Mesothelial cell of epicardium (in vitro differentiated cells): ENCODE measurements at places on chromosomes 4 and X. TPM values are rescaled to one million over a fixed set of nuclear protein-coding genes. Genes with fewer than 3 reads are reported as not detected.

DNA sequence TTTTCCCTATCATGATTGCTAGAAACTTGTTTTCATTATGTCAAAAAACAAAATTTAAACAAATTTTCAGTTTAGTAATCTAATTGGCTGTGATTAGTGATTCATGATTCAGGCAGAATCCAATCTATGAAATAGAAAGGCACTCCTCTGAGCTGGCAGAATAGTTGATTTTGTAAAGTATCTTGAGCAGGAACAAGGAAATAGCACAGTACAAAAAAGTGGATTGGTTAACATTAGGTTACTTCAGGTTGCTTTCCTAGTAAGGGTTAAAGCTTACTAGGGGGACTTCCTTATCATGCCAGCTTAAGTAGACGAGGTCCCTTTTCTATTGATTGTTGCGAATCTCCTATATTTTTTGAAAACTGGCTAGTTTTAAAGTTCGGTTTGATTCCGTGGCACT is 43.4 kb upstream of the PRDM5 start:
- no peaks in the 10 kb centered on the region for H3K27me3 ChIP-seq
- H3K4me3 ChIP-seq = no peak overlapping the region
- DNase-seq = no peak
- no peaks in the 10 kb centered on the region for H3K4me1 ChIP-seq

The GJB1 gene
- total RNA-seq = 0.11 TPM in 1 of 3 replicates, not detected in the others

DNA sequence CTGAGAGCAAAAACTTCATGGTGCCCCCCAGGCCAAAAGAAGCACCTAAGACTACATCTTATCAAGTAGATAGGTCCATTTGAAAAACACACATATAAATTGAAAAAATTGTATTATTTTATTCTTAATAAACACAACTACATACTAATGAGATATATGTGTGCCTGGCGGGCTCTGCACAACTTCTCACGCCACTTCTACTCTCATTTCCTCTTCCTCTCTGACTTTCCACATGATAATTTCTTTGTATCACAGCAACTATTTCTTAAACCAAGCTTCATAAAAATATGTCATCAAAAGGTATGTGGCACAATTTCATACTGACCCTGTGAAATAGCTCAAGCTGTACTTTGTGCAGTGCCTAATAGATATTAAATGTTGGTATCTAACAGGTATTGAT is 10.7 kb upstream of the NPY2R start:
- H3K36me3 ChIP-seq = no peaks in the 10 kb centered on the region
- no peak overlapping the region for H3K27ac ChIP-seq

DNA sequence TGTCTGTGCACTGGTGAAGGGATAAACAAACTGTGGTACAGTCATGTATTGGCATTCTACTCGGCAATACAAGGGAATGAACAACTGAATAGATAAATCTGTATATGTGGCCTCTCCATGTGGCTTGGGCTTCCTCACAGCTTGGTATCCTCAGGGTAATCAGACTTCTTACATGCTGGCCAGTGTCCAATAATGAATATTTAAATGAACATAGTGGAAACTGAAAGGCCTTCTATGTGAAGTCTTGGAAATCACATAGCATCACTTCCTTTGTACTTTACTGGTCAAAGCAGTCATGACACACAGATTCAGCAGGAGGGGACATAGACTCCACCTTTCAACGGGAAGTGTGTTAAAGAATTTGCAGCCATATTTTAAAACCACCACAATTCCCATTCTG is 33.4 kb upstream of the GPR101 start:
- H3K27me3 ChIP-seq = peaks cover 21% of the 10 kb centered on the region
- no peaks in the 10 kb centered on the region for H3K4me1 ChIP-seq
- DNase-seq = no peak

DNA sequence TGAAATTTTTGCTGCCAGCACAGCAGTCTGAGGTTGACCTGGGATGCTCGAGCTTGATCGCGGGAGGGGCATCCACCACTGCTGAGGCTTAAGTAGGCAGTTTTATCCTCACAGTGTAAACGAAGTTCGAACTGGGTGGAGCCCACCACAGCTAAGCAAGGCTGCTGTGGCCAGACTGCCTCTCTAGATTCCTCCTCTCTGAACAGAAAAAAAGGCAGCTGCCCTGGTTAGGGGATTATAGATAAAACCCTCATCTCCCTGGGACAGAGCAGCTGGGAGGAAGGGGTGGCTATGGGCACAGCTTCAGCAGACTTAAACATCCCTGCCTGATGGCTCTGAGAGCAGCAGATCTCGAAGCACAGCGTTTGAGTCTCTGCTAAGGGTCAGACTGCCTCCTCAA is 314.6 kb downstream of the STPG2 start:
- H3K4me1 ChIP-seq = peaks cover 5% of the 10 kb centered on the region
- no peak overlapping the region for H3K27ac ChIP-seq
- DNase-seq = no peak
- no peaks in the 10 kb centered on the region for H3K27me3 ChIP-seq

DNA sequence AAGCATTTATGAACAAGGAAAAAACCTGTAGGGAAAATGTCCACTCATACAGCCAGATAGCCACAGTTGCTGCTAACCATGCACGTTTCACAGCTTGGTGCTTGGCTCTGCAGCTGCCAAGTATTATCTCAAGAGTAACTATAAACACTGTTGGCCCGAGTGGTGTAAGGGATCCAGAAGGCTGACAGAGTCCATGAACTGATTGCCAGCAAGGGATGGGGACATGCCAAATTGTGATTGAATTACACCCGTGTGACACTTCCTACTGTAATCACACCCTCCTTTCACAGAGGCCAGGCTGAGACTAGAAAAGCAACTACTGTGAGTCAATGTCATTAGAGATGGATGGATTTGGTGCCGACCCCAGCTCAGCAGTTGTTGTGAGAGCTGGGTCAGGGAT is 223.9 kb upstream of the ANKRD50 start:
- no peaks in the 10 kb centered on the region for H3K27me3 ChIP-seq
- no peaks in the 10 kb centered on the region for H3K36me3 ChIP-seq
- H3K27ac ChIP-seq = peak overlapping the region; percentile 11
- DNase-seq = no peak

DNA sequence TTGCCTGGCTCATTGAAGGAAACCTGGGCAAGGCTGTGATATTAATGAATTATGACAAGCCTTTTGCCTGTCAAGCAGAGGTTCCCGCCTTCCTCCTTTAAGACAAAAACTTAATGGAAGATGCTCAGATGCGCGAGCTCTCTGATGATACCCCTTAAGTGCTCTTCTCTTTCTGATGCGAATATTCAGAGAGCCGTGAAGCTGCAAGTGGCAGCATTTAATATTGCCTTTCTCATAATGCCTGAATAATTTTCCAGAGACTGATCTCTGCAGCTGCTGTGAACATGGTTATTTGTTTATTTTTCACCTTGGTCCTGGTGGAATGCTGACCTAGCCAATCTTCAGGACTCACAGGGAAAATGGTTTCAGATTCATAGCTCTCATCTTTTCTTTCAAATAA is 251.8 kb downstream of the TENM3 start:
- peaks cover 21% of the 10 kb centered on the region for H3K4me1 ChIP-seq
- no peak overlapping the region for H3K4me3 ChIP-seq
- no peaks in the 10 kb centered on the region for H3K36me3 ChIP-seq
- no peaks in the 10 kb centered on the region for H3K27me3 ChIP-seq
- no peak for DNase-seq

DNA sequence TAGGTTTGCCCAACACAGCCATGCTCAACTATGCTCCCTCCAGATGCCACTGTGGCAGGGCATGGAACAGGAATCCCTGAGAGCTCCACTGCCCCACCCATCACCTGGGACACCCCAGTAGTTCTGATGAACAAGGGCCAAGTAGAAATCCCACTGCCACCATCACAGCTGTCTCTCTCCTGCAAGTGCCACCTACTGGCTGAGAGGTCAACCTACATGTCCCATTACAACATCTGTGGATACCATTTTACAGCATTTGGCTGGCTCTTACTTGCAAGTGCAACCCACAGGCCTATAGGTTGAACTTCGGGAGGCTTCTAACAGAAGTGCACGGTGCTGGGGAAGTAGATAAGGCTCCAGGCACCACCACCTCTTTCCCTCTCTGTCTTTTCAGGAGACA is 142.5 kb downstream of the CXXC4 start:
- no peak overlapping the region for H3K4me3 ChIP-seq
- DNase-seq = no peak
- H3K27ac ChIP-seq = no peak overlapping the region
- H3K36me3 ChIP-seq = peaks cover 4% of the 10 kb centered on the region
- no peaks in the 10 kb centered on the region for H3K27me3 ChIP-seq

DNA sequence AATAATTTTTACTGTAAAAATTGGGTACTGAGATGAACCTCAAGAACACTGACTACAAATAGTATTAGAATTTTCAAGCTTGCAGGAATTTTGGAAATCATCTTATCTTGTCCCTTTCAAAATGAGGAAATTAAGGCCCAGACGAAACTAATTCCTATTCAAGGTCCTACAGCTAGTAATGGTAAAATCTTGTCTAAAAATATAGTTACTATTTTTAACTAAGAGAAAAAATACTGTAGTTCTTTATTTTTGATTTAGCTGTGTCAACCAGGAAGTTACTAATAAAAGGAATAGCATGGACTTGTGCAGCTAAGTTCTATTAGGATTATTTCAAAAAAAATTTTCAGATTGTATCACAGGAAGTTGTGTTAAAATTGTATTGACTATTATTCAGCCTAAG is 12.7 kb downstream of the PRIMPOL start:
- DNase-seq = no peak
- peaks cover 14% of the 10 kb centered on the region for H3K36me3 ChIP-seq
- no peak overlapping the region for H3K27ac ChIP-seq

DNA sequence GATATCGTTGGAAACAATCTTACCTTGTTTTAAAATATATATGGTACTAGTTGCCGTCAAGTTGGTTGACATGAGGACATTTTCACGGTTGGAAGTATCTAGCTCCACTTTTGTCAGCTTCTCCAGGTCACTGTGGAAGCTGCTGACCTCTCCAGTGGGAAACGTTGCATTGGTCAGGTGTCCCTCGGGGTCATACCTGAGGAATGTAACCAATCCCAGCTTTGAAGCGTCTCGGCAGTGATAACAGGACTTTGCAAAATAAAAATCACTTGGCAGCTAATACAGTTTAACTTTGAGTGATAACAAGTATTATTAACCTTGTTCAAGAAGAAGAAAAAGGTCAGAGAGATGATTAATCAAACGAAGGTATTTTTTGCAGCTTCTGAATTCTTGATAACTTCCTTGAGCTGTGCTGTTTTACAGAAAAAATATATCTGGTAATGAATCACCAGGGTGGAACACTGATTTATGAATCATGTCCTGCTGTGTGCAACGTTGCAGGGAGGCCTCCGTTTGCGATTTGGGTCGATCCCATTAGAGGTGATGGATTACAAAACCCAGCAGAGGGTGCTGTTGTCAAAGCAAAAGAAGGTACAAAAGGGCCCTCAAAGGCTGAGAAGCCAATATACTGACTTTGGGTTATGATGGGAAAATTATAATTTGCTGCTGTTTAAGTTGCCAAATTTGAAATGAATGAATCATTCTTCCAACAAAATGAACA is 60.1 kb downstream of the SH2D1A start:
- H3K36me3 ChIP-seq = no peaks in the 10 kb centered on the region
- peak; percentile 27 for DNase-seq
- no peak overlapping the region for H3K4me3 ChIP-seq
- H3K27me3 ChIP-seq = peaks cover 12% of the 10 kb centered on the region
- no peak overlapping the region for H3K27ac ChIP-seq

DNA sequence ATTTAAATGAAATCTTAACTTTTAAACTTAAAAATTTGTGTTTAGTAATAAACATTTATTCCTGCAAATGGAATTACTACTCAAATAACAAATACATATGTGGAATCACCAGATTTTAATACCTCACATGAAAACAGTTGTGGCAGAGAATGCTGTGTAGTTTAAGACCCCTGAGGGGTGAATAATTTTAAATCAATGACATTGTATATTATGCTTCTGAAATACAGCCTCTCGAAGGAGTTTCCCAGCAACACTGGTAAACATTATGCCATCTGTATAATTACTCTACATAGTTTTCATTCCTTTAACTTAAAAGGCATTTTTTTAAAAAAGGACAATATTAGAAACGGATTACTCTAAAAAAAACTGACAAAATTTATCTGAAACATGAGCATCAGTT is 2313.3 kb downstream of the ARAP2 start:
- peak overlapping the region; percentile 3 for H3K27ac ChIP-seq
- peaks cover 3% of the 10 kb centered on the region for H3K36me3 ChIP-seq
- no peaks in the 10 kb centered on the region for H3K27me3 ChIP-seq
- peaks cover 16% of the 10 kb centered on the region for H3K4me1 ChIP-seq
- no peak overlapping the region for H3K4me3 ChIP-seq

The PALLD gene
- total RNA-seq = 150 to 158 TPM (median 153 TPM) in 3 replicates

DNA sequence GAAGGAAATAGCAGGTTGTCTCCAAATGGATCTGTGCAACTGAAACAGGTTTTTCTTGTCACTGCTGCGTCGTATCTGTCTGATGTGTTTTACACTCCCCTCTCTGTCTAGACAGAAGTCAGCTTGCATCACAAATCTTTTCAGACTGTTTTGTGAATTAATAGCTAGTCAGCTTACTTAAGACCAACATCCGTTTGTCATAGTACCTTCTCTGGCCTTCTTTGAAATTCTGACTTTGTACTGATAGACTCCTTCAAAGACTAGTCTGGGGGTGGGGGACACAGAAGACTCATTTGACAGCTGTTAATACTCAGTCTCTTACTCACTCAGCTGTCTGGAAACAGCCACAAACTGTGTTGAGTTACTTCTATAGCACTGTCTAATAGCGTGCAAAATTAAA is 197.8 kb downstream of the PALLD start:
- H3K27ac ChIP-seq = peak overlapping the region; percentile 91
- H3K4me1 ChIP-seq = peaks cover 75% of the 10 kb centered on the region
- H3K27me3 ChIP-seq = no peaks in the 10 kb centered on the region

- no peak overlapping the region for H3K4me3 ChIP-seq
- DNase-seq = no peak
- H3K27me3 ChIP-seq = no peaks in the 10 kb centered on the region
- no peak overlapping the region for H3K27ac ChIP-seq
- peaks cover 17% of the 10 kb centered on the region for H3K36me3 ChIP-seq
These were observed 7.5 kb downstream of the IDS start for GRCh38 chrX:149497626-149498025.

DNA sequence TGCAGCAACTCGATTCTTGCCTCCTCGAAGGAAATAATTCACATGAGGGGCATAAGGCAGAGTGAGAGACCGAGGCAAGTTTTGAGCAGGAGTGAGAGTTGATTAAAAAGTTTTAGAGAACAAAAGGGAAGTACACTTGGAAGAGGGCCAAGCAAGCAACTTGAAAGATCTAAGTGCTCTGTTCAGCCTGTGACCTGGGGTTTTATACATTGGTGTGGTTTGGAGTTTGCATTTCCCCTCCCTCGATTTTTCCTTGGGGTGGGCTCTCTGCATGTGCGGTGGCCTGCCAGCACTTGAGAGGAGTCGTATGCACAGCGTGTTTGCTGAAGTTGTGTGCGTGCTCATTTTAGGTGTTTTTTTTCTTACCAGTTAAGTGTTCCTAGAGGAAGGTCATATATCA is 356.4 kb downstream of the KLHL4 start:
- H3K27ac ChIP-seq = peak overlapping the region; percentile 92
- peak overlapping the region; percentile 44 for H3K4me3 ChIP-seq
- peaks cover 29% of the 10 kb centered on the region for H3K4me1 ChIP-seq
- peaks cover 4% of the 10 kb centered on the region for H3K36me3 ChIP-seq

The VCX3A gene
- total RNA-seq = 0.40 to 0.63 TPM (median 0.41 TPM) in 3 replicates
